ENCODE measurements at places on chromosomes 4 and X. TPM values are rescaled to one million over a fixed set of nuclear protein-coding genes. Genes with fewer than 3 reads are reported as not detected.

Gene MMRN1
- total RNA-seq = 0.43 TPM

Gene CENPVL3
- not detected for total RNA-seq

DNA sequence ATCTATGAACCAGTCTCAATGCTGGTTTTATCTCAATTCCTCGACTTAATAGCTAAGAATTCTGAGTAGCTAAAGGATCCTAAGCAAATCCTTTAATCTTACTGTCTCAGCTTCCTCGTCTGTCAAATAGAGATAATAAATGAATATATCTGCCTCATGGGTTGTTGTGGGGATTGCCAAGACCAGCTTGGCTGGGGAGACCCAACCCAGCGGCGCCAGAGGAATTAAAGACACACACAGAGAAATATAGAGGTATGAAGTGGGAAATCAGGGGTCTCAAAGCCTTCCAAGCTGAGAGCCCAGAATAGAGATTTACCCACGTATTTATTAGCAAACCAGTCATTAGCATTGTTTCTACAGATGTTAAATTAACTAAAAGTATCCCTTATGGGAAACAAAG, 41.9 kb downstream of the SLC34A2 start:
- no peak for DNase-seq

Gene PDGFRA
- total RNA-seq = not detected

GRCh38 chr4:144627663-144628076, 18.3 kb upstream of the HHIP start:
- no peak for DNase-seq

DNA sequence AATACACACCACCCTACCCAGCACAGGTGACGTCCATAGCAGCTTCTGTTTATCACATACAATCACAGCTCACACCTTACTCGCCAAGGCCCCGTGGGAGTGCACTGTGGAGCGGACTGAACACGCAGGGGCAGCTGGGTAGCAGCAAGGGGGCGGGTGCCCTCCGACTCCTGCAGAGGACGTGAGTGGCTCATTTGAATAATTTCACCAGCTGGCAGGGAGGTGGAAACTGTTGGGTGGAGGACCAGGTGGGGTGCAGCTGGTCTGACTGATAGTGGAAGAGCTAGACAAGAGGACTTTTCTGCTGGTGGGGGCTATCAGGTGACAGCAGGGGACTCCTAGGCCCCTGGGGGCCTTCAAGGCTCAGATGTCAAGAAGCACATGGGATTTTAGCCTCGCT, 16.3 kb downstream of the MAN2B2 start:
- DNase-seq = no peak

- no peak for DNase-seq
Observed at GRCh38 chr4:76659103-76659490, 224.1 kb downstream of the SHROOM3 start.

DNA sequence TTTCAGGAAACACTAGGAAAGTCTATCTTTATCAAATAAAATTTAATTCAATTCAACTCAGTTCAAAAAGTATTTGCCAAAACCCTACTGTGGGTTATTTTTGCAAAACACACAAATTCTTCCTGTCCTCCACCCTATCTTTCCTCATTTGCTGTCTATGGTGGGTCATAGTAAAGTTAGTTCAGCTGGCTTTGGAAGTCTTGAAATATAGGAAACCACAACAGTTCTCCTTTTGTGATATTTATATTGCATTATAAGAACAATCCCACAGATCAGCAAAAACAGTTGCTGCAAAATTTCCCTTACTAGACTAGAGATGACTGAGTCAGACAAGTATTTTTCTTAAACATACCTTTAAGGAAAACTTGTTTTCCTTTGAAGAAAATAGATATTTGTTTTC, 22.2 kb downstream of the CYBB start:
- no peak for DNase-seq

- no peak for DNase-seq
Observed at GRCh38 chrX:68757331-68757730, 71.5 kb upstream of the EFNB1 start.

DNA sequence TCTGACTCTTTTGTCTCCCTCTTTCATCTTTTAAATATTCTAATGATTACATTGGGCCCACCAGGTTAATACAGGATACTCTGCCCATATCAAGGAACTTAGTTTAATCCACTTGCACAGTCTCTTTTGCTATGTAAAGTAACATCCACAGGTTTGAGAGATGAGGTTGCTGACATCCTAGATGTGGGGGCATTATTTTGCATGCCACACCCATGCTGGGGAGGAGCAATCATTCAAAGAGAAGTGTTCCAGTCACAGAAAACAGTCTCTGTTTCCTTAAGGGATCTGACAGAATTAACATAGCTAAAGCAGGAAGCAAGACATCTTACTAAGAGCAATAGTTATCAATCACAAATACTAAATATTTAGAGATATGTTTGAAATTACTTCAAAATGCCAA, 11.5 kb upstream of the TRAM1L1 start:
- DNase-seq = no peak

DNA sequence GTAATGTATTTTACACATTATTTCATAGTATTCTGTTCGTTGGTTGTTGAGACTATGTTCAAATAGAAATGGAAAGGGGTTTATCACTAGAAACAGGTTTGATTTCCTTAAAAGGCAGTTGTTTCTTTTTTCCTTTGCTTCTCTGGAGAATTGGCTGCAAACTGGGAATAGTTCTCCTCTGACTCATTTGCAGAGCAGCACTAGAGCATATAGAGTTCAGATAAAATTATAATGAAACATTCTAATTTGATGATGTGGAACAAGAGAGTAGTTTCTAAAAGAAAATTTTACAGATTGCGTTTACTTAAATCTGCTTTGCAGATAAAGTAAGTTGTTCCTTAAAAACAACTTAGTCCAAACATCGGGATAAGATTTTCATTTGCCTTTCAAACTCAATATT, 29.7 kb downstream of the SYNPO2 start:
- no peak for DNase-seq

Gene RIPPLY1
- total RNA-seq = not detected

GRCh38 chrX:103211012-103211715, 3.7 kb upstream of the BEX4 start:
- no peak for DNase-seq

Gene BLTP1
- 58.5 TPM for total RNA-seq

DNA sequence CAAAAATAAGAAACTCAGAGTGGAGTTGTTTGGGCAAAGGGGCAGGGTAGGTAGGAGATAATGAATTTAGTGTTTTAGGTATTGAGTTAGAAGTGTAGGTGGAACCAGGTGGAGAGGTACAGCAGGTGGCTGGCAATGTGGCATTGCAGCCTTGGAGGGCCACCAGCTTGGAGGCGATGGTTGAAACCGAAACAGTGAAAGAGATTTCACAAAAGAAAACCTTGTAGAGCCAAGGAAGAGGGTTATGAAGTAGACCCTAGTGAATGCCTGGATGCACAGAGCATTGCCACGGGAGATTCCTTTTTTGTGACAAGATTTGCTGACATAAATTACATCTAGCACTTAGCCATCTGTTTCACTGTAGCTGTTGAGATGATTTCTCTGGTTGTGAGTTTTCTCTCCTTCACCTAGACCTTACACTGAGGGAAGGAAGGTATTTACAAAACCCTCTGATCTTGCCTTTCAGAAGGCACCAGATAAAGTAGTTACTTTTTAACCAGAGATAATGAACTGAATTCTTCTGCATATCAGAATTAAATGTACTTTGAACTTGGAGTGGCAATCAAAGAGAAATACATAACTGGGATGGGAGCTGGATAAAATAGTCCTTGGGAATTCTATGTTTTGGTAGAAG, 104.1 kb upstream of the CASK start:
- DNase-seq = no peak

Gene CABS1
- total RNA-seq = not detected

- DNase-seq = no peak
Observed at GRCh38 chrX:40281336-40282005, 183.7 kb upstream of the BCOR start.

DNA sequence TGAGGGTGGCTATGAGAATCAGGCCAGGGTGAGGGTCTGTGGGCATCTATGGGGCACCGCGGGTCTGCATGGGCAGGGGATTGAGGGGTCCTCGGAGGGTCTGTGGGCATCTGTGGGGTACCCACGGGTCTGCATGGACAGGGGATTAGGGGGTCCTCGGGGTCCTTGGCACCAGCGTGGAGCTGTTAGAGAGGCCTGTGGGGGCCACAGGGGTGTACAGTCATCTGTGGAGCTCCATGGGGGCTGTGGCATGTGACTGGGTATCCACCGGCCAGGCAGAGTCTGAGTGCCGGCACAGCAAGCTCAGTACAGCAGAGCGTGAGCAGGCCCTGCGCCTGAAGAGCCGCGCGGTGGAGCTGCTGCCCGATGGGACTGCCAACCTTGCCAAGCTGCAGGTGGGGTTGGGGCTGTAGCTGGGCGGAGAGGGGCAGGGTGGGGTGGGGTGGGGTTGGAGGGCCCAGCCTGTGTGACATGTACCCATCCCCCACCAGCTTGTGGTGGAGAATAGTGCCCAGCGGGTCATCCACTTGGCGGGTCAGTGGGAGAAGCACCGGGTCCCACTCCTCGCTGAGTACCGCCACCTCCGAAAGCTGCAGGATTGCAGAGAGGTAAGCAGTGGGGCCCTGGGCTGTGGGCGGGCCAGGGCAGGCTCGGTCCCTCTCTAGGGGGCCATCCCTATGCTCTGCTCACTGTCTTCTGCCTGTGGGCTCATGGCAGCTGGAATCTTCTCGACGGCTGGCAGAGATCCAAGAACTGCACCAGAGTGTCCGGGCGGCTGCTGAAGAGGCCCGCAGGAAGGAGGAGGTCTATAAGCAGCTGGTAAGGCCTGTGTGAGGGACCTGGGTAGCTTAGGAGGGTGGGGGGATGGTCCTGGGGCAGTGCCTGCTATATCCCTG, 12.9 kb downstream of the CCDC22 start:
- no peak for DNase-seq

GRCh38 chr4:105509714-105510113, 35.9 kb upstream of the PPA2 start:
- no peak for DNase-seq

All from activated naive CD8-positive, alpha-beta T cell treated with anti-CD3 and anti-CD28 coated beads, Interleukin-2, amount 10 ng/mL, durations not matched to agents 7 days and 5 days (primary cell).